ENCODE measurements at places on chromosomes 2 and 18.

DNA sequence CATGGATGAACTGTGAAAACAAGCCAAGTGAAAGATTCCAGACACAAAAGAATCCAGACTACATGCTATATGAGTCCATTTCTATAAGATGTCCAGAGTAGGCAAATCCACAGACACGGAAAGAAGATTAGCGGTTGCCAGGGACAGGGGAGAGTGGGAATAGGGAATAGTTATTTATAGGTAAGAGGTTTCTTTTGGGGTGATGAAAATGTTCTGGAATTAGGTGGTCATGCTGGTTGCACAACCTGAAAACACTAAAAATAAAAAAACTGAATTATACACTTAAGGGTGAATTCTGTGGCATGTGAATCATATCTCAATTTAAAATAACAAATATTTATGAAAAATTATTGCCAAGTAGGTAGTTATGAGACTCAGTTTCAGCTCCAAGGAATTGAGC lies 168.4 kb downstream of the LTBP1 start:
- no peak for DNase-seq

GRCh38 chr2:210496512-210496911 lies 20.0 kb upstream of the LANCL1 start:
- DNase-seq, result no peak

- no peak for DNase-seq
Measured at GRCh38 chr18:80035997-80036396, 1.8 kb downstream of the RBFA start.

GRCh38 chr2:73836141-73836943 lies 7.6 kb downstream of the STAMBP start:
- no peak for DNase-seq

DNA sequence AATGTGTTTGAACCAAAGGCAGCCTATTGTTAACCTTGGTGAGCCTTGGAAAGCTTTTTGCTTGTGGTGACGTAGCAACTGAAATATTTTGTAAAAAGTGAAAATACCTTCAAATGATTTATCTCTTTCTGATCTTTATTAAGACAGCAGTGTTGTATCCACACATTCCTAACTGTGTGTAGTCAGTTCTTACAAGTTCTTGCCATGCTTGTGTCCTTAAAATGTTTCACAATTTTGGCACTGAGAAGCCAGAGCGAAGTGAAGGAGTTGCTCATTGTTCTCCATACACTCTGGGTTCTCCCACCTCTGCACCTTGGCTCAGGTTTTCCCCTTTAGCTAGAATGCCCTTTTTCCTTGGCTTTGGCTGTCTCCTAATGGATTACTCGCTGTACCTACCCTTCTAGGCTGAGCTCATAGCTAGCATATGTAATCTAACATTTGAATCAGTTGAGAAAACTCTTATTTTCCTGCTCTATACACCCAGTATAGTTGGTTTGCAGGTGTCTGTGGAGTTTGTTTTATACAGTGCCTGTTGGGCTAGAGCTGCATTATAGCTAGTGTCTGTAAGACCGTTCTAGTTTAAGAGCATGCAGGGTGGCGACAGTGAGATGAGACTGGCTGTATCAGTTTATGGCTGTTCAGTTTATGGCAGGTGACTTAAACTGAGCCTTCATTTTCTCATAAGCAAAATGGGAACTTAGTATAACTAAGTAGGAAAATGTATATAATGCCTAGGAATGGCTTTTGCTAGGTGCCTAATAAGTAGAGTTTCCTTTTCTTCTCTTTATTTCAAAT lies 45.5 kb downstream of the FMNL2 start:
- DNase-seq, result no peak

DNA sequence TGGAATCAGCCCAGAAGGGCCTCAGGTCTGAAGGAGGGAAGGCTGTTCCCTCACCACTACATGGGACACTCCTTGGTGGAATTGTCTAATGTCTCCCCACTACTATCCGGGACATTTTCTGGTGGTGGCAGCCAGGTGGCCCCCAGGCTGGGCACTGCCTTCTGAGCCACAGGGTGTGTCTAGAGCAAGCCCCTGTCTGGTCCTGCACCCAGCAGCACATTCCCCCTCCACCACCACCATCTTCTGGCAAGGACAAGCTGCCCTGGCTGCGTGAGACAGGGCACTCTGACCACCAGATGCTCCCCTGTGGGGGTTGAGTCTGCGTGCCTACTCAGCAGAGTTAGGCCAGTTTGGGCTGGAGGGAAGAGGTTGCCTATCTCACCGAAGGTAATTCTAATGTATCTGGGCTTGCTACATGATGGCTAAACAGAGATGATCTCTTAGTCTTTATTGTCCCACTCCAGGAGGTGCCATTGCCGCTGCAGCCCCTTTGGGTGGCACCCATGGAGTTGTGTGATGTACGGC lies 106.3 kb downstream of the PLB1 start:
- DNase-seq, result no peak

- DNase-seq, result no peak
Measured at GRCh38 chr2:74735009-74735408, 81.0 kb downstream of the SEMA4F start.

DNA sequence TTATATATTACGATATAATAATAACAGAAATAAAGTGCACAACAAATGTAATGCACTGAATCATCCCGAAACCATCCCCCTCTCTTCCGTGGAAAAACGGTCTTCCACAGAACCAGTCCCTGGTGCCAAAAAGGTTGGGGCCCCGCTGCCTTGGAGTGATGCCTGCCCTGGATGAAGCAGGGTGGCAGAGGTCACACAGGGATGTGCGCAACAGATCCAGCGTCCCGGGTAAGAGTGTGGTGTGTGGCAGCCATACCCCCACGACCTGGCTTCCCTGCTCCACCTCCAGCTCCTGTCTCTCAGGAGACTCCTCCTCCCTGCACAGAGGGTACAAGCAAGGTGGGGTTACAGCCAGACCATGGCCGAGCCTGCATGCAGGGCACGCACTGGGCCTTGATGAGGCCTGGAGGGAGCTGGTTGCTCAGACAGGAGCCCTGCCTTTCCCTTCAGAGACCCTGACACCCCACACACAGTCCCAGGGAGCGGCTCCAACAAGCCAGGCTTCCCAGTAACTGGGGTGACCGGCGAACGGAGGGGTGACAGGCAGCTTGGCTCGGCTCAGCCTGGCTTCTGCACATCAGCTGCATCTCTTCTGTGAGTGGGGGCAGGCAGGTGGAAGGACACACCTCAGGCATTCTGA lies 41.1 kb downstream of the TFCP2L1 start:
- no peak for DNase-seq

- no peak for DNase-seq
Measured at GRCh38 chr2:145551686-145552085, 1031.8 kb upstream of the ZEB2 start.

DNA sequence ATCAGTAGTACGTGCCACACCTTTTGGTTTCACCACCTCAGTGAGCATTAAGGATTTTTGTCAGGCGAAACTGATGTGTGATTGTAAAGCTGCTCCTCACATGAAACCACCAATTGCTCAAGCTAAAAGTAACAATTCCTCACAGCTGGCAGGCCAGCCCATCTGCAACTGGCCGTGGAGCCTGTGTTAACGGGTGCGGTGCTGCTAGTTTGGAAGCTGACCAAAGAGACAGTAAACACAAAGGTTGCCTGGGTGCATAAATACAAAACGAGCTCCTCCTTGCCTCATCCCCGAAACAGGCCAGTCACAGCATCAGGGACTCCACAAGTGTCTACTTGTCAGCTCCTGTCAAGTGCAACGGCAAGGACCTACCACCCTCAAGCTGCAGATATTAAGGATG lies 32.0 kb downstream of the LGALSL start:
- no peak for DNase-seq

DNA sequence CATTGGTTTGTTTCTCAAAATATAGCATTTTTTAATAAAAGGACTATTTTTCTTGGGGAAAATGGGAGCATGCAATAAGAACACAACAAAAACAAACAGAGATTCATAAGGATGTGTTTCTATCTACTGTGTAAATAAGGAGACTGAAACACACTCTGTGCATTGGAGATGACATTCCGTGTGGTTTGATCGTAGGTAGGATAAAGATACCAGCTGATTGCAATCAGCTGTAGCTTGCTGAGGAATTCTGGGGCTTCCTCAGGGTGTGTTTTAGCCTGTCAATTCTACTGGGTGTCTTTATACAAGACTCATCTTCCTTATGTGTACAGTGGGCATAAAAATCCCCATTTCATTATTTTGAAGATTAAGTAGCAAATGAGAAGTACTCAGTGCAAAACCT lies 591.6 kb downstream of the DSC3 start:
- DNase-seq, result no peak

DNA sequence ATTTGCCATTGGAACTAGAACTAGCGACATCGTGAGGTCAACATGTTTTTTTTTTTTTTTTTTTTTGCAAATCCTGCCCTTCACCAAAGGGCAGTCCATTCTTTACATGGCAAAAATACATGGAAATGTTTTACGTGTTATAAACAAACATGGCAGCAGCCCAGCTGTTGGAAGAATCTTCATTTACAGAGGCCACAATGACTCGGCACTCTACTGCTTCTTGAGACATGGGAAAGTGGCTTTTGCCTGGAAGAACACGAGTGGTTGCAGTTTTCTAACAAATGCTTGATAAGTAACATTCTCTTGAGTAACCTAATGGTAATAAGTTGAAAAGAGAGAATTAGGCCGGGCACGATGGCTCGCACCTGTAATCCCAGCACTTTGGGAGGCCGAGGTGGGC lies 22.8 kb upstream of the POLR1B start:
- no peak for DNase-seq

DNA sequence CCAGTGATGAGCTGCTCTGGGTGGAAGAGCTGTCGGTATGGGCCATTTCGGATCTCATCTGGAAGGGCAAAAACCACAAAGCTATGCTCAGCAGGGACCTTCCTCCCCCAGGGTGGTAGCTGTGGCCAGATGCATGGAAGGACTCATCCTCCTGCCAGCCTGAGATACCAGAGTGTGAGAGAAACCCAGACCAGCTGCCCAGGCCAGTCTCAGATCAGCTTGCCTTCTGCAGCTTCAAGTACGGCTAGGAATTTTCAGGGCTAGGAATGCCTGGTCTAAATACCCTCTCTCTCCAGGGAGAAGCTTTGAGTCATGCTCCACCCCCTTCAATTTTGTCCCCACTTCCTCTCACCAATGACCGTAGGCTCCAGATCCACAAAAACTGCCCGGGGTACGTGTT lies 1.4 kb upstream of the TUBA4B start:
- DNase-seq, result no peak

DNA sequence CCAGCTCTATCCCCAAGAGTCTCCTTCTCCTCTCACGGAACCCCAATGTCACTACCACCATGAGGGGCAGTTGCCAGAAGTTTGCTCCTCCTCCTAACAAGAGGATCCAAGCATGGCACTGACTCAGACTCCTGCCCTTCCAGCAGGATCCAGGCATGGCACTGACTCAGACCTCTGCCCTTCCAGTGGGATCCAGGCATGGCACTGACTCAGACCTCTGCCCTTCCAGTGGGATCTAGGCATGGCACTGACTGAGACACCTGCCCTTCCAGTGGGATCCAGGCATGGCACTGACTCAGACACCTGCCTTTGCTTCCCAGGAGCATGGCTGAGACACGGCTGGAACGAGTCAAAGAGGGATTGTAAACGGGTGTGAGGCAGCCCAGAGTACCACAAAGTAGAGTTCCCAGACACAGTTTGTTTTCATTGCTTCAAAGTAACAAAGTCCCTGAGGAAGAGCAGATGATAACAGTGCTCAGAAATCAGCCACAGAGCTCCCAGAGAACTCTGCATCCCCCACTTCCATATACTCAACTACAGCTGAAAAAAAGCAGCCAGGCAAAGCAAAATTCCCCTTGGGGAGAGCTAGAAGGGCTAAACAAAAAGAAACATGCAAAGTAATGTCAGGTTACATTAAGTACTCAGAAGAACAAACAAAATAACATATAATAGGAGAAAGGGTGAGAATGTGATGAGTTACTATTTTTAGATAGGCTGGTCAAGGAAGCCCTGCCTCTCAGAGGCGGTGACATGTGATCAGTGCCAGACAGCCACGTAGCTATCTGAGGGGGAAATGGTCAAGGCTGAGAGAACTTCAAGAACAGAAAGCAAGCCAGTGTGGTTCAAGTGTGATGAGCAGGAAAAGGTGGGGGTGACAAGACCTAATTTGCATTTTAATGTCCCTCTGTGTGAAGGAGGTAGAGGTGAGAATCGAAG lies 3.0 kb downstream of the BUB1 start:
- DNase-seq, result peak; percentile 7

GRCh38 chr2:208491641-208492040 lies 85.0 kb downstream of the PTH2R start:
- no peak for DNase-seq

- DNase-seq, result no peak
Measured at GRCh38 chr2:63048367-63049171, 2.1 kb upstream of the OTX1 start.

DNA sequence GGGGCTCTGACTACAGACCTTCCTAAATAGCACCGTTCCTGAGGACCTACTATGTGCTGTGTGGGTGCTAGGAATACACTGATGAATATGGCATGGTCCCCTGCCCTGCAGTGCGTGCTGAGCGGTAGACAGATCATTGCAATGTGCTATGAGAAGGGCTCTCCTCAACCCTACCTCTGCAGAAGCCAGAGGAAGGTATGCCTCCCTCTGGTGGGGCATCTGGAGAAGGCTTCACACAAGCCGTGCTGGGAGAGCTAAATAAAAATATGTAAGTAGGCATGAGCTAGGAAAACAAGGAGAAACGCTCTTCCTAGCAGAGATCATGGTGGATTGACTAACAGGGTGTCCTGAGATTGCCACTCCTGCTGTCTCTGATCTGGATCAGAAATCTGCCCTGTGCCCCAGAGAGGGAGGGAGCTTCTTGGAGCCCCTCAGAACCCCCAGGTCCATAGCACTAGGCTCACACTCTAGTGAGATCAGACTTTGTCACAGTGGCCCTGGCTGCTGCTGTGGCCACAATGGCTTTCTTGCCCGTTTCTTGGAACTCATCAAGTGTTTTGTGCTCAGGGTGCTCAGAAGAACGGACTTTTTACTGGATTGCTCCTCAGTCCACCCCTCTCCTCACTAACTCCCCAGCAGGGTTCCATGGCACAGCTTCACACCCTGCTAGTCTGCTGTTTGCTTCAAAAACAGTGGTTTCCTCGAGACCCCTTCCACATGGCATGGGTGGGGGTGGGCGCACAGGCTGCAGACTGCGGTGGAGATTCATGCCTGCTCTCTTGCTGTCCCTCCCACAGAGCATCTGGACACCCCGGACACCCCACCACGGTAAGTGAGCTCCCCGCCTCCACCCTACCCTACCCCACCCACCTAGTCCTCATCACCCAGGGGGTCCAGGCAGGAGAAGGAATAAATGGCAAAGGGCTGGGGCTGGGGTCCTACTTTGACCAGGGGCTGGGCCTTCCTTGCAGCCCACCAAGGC lies 14.2 kb downstream of the SIGLEC15 start:
- DNase-seq, result no peak

GRCh38 chr2:210663631-210664089 lies 107.3 kb downstream of the CPS1 start:
- no peak for DNase-seq

GRCh38 chr2:26993768-26994167 lies 23.3 kb downstream of the MAPRE3 start:
- no peak for DNase-seq

- DNase-seq, result no peak
Measured at GRCh38 chr2:100520224-100520623, 42.6 kb upstream of the PDCL3 start.

DNA sequence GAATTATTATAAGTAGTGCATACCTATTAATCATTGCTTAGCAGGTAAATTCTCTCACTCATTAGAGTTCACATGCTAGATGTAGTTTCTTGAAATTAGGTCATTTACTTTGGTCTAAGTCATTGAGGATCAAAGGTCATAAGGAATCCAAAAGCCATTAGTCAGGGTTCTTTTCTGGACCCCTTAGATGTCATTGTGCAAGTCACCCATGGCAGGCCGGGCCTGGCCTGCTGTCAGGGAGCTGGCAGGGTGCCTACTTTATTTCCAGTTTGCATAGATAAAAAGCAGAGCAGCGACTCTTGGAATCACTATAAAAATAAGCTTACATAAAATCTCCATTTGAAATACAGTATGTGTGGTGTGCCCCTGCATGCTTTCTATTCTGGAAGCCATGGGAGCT lies 91.3 kb downstream of the MEIS1 start:
- DNase-seq, result no peak

Measured in activated gamma-delta T cell treated with anti-CD3 and anti-CD28 coated beads, Interleukin-2, amount 50 U/mL, for 16 hours (primary cell).